LHCN-M2 (cell line): ENCODE measurements at places on chromosomes 5 and 9.

- no peak for DNase-seq
Observed at GRCh38 chr9:15421990-15422371, 695 bp upstream of the SNAPC3 start.

GRCh38 chr9:108060175-108060574 lies 570.6 kb upstream of the KLF4 start:
- DNase-seq, result no peak

DNA sequence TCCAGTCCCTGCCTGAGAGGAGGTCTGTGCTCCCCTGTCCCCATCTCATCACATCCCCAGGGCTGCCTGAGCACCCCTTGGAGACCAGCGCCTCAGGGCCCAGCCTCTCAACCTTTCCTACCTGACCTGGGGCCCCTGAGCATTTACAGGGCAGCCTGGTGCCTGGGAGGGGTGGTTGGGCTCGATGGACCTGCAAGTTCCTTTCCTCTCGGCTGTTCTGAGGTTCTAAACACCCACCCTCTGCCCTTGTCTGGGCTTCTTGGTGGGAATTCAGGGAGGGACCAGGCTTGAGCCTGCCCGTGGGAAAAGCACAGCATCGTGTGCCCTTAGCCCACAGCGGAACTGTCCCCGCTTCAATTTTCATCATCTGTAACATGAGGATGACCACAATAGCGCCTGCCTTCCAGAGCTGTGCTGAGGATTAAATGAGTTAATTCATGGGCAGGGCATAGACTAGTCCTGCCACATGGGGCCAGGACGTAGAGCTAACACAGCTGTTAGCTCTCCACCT lies 91.0 kb upstream of the SH3PXD2B start:
- DNase-seq, result no peak

- DNase-seq, result no peak
Observed at GRCh38 chr9:37295178-37295577, 127.3 kb upstream of the GRHPR start.

DNA sequence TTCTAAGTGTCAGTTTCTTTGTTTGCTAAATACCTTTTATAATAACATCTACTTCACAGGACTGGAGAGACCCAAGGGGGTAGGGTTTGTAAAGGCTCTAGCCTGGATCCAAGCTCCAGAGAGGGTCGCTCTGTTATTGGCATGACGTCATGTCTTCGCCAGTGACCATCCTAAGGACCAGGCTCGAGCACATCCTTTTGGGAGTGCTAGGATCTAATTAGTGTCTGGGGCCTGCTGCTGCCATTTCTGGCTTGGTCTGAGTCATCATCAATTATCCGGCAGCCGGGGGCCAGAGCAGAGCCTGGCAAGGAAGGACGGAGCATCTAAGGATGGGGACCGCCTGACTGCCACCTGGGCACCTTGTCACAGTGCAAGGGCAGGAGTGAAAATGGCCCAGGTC lies 153.0 kb downstream of the NSG2 start:
- DNase-seq, result no peak

- no peak for DNase-seq
Observed at GRCh38 chr9:91246846-91247245, 114.9 kb downstream of the AUH start.

- DNase-seq, result no peak
Observed at GRCh38 chr5:69148981-69149675, 17.8 kb upstream of the CCNB1 start.
